GM12878 (cell line): ENCODE measurements at places on chromosomes 2 and 18. TPM values are rescaled to one million over a fixed set of nuclear protein-coding genes. Genes with fewer than 3 reads are reported as not detected.

- peaks cover 37% of the 10 kb centered on the region for H3K27me3 ChIP-seq
- no peak overlapping the region for H3K4me3 ChIP-seq
- no peak for DNase-seq
Measured at GRCh38 chr2:45001869-45002385, 7.3 kb downstream of the SIX2 start.

DNA sequence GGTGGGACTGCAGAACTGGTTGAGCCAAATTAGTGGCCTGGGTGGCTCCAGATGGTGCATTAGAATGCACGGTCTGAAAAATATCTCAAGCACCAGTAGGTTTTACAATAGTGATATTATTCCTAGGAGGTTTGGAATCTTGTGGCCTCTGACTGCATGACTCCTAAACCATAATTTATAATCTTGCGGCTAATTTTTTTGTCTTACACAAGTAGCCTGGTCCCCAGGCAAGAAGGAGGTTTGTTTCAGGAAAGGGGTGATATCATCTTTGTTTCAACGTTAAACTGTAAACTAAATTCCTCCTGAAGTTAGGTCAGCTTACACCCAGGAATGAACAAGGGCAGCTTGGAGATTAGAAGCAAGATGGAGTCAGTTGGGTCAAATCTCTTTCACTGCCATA is 98.9 kb upstream of the ARL4C start:
- no peaks in the 10 kb centered on the region for H3K4me1 ChIP-seq
- DNase-seq: no peak
- H3K27ac ChIP-seq: no peak overlapping the region
- H3K36me3 ChIP-seq: no peaks in the 10 kb centered on the region

DNA sequence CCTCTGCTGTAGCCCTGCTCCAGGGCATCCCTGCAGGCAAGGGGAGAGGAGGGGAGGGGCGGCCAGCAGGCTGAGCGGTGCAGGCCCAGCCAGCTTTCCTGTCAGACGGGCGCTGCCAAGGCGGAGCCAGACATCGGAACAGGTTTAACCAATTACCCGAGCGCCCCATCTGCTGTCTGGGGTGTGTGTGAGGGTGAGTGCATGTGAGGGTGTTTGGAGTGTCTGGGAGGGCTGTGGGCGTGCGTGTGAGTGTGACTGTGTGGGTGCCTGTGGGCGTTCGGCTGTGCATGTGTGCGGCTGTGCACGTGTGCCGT is 20.0 kb downstream of the EMX1 start:
- no peak for DNase-seq
- H3K36me3 ChIP-seq: no peaks in the 10 kb centered on the region

DNA sequence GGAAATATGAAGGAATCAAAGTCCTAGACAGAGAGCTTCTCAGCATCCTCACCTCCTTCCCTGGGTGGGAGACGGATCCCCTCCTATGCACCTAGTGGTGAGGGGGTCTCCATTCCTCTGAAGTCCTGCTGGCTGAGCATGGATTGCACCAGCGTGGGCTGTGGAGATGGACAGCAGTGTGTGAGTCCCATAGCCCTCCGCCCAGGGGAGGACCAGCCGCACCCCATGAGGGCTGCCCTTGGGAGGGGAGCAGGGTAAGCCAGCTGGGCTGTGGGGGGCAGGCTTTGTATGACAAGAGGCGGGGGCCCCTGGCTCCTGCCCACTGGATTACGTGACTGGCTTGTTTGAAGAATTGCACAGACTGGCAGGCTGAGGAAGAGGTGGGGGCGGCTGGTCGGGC is 768.2 kb downstream of the GALR1 start:
- H3K27me3 ChIP-seq: no peaks in the 10 kb centered on the region
- H3K4me1 ChIP-seq: no peaks in the 10 kb centered on the region
- H3K36me3 ChIP-seq: no peaks in the 10 kb centered on the region

The NPHP1 gene
- 0.23 and 0.98 TPM in 2 replicates for total RNA-seq

DNA sequence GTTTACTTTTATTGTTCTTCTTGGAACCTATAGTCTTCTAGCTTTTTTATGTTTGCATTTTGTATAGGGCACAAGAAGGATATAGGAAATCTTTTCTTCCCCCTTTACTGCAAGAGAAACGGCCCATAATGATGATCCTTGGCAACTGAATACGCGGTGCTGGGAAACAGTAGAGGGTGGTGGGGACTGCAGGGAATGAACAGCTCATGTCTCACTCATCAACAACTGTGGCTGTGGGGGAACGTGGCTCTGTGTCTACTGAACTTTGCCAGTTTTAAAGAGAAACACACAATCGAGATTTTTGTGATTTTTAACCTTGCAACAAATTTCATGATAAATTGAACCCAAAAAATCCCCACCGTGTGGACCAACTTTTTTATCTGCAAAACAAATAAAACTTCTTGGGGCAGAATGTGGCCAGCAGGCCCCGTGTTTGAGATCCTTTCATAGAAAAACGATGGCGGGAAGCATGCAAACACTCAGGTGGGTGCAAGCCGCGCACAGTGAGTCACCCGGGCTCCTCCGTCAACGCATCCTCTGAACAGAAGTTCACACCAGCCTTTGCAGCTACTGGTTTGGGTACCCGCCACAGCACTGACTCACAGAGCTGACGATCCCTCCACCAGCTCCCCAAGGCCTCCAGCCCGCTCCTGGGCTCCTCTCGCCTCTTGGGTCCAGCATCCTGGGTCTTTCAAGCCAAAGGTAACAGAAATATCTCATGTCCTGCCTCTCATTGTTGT is 149.3 kb downstream of the COL6A3 start:
- no peak overlapping the region for H3K27ac ChIP-seq
- H3K36me3 ChIP-seq: no peaks in the 10 kb centered on the region
- no peaks in the 10 kb centered on the region for H3K27me3 ChIP-seq
- H3K4me1 ChIP-seq: no peaks in the 10 kb centered on the region
